GM12878 (cell line): ENCODE measurements at places on chromosomes 6 and 20.

DNA sequence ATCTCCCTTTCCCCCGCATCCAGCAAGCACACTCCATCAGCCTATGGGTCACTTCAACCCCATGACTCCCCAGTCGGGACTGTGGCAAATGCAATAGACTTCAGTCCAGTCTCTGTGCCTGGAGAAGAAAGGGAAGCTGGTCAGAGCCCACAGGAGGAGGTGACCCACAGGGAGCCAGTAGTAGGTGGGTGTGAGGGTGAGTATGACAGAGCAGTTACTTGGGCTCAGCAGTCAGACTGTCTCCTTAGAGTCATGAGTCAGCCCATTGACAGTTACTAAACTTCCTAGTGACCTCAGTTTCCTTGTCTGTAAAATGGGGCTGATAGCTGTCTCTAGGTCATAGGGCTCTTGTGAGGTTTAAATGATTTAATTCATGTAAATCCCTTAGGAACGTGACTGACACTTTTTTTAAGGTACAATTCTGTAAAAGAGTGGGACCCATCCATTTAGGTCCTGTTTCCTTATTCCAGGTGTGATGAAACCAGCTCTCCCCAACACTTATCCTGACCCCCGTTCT, 33.9 kb upstream of the HLA-C start:
- DNase-seq, result no peak

GRCh38 chr6:53154794-53155193, 6.2 kb upstream of the GCM1 start:
- no peak for DNase-seq

- no peak for DNase-seq
Observed at GRCh38 chr6:113488061-113488460, 369.1 kb upstream of the MARCKS start.

DNA sequence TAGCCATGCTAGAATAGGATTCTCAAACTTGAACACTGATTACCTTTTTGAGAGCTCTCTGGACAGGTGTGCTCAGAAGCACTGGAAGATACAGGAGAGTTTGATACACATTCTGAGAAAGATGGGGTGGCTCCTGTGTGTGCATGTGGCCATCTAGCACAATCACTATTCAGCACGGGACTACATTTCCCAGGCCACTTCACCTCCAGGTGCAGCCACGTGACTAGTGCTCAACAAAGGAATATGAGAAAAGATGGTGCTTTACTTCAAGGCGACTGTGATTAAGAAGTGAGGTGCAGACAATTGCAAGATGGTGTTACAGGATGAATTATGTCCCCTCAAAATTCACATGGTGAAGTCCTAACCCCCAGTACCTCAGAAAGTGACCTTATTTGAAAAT, 103.8 kb downstream of the BACH2 start:
- DNase-seq, result no peak

DNA sequence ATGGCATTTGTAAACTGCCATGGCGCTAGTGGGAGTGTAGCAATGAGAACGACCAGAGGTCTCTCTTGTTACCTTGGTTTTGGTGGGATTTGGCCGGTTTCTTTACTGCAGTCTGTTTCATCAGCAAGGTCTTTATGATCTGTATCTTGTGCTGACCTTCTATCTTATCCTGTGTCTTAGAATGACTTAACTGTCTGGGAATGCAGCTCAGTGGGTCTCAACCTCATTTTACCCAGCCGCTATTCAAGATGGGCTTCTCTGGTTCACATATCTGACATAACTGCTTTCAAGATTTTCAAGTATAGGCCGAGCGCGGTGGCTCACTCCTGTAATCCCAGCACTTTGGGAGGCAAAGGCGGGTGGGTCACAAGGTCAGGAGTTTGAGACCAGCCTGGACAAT, 1.9 kb upstream of the SFT2D1 start:
- no peak for DNase-seq

DNA sequence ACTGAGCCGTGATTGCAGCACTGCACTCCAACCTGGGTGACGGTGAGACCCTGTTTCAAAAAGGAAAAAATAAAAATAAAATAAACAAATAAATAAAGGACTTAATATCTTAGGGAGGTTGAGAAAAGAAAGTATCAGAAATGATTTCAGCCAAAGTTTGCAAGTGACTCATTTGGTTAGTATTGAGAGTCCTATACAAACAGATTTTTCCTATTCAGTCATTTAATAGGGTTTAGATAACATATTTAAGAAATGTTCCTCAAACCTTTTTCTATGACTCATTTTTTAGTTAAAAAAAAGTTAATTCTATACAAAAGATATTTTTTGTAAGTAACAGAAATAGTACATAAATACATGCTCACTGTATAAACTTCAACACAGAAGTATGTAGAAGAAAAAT, 235.1 kb downstream of the GJA1 start:
- DNase-seq, result no peak

DNA sequence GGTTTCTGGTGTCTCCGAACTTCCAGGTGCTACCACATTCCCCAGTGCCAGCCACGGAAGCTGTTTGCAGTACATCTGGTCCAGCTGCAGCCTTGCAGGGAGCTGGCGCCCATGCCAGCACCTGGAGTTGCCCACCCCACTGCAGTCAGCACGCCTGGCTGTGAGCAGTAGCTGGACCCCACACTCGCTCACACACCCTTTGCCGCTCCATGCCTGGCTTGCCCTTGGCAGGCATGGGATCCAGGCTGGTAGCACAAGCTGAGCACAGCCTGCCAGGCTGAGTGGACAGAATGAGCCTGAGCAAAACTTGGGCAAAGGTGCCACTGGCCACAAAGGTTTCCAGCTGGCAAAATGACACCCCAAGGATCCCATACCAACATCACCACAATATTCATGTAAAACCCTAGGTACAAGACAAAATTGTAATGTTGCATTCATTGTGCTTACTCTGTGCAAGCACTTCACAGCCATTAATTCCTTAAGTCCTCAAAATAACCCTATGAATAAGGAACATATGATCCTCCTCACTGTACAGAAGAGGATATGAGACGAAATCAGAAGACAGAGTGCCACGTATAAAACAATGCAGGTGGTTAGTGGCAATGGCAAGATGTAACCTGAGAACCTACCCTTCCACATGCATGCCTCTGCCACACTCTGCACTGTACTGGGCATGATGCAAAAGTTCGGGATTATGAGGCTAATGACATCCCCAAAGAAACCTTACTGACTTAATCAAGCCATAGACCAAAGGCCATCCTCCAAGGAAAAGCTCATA, 18.3 kb downstream of the KIF16B start:
- DNase-seq, result no peak

DNA sequence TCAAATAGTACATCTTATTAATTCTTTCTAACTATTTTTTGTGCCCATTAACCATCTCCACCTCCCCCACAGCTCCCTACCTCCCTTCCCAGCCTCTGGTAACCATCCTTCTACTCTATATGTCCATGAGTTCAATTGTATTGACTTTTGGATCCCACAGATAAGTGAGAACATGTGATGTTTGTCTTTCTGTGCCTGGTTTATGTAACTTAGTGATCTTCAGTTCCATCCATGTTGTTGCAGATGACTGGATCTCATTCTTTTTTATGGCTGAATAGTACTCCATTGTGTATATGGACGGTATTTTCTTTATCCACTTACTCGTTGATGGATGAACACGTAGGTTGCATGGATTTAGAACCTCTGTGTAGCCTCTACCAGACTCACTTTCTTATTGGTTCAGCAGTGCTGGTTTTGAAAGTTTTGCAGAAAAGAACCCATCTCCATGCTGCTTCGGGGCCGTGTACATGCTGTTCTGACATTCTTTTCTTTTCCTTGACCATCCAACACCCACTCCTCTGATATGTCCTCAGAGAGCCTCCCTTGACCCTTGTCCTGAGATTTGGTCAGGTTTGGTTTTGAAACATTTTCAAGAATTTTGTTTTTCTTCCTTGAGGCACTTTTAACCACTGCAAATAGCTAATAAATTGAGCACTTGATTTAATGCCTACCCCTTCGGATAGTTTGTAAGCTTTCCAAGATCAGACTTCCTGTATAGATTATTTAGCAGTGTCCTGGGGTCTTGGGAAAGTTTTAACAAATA, 231.2 kb upstream of the ZFP64 start:
- DNase-seq, result no peak

- no peak for DNase-seq
Observed at GRCh38 chr6:27247133-27247836, at the start of gene PRSS16. PRSS16 (plus strand) TSS chr6:27247701; CDS start chr6:27247738, 37 bp downstream.

DNA sequence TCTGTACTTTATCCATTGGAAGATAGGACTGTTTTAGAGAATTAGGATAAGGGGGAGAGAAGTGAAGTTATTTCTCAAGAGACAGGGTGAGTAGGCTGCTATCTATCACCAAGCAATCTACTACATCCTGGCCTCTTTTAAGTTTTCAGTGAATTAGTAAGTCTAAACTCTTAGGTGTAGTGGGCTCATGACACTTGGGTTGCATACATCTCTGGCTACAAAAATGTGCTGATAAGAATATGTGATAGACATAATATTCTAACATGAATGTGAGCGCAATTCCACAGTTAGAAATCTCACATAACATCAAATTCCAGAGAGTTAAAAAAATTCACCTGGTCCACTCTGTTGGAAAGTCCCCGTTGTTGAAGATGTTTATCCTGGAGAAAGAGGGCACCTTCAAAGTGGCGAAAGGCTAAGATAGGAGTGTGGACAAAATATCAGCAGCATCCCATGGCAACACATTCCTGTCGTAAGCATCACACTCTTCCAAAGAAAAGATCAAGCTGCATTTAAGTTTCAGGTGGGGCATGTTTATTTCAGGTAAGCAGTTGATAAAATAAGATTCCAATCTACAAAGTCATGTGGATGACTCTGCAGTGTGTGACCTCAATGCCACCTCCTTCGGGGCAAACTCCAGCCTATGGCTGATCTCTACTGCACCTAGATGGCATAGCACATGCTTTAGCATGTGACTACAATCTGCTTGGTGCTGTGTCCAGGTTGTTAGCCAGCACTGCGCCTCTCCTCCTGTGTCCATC, 111.7 kb upstream of the NEDD9 start:
- no peak for DNase-seq

DNA sequence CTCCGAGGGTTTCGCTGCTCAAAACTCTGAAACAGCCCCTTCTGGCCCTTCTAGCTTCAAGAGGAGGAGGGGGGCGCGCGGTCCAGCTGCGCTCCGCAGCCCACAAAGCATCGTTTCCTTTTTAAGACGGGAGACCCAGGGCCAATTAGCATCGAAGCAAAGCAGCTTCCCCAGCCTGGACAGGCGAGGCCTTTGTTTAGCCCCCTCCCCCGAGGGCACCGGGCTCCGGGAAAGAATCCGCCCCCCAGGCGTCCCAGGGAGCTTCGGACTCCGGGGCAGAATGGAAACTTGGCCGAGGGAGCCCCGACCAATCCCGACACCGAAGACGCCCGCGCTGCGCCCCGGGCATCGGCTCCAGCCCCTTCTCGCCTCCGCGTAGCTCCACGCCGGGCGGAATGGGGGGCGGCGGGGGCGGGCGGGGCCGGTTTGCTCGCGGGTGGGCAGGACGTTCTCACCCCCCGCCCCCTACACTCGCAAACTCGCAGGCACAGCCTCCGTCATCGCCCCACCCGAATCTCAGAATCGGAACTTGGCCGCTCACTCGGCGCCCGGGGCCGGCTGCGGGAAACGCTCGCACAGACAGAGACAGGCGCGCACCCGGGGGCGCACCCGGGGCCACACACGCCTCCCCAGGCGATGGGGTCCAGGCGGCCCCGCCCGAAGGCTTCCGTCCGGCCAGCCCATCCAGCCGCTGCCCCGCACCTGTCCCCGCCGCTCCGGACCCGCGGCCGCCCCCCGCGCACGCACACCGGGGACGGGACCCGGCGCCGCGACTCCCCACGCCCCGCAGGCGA, 628 bp downstream of the NKAIN4 start:
- no peak for DNase-seq

GRCh38 chr20:21111416-21111815, 5.3 kb upstream of the LINC00237 start:
- DNase-seq, result no peak
